ENCODE measurements at places on chromosomes 1 and 21.

- no peak for DNase-seq
These were observed 16.6 kb downstream of the DDAH1 start for GRCh38 chr1:85448358-85448757.

- DNase-seq, result peak; percentile 72
These were observed 1.7 kb downstream of the CLDN14 start for GRCh38 chr21:36478207-36478701.

DNA sequence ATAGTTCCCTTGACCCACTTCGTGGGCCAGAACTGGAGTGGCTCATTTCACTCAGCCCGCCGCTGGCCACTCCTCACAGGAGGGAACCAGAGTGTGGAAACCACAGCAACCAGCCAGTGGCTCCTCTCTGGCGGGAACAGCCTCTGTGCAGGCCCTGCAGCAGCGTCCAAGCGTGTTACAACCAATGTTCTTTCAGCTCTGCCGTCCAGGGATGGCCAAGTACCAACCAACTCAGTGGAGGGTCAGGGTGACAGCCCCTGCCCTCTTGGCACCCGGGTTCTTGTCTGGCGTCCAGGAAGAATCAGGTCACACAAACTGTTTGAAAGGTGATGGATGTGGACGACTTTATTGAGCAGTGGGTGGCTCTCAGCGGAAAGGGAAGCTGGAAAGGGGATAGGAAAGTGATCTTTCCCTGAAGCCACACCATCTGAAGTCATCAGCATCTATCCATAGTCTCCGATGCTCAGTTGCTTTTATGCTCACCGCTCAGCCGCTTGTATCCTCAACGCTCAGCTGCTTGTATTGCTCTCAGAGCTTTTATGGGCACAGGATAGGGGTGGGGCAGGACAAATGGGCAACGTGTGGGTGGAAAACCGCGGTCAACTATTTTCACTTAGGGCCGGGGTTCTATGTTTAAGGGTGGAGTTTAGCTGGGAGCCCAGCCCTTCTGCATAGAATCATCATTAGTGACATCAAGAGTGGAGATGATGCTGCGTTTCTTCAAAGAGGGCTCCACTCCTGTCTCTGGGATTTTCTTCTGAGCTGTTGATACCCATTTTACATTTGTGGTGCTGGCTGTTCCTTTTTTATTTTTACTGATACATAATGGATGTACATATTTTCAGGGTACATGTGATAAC lies 250.2 kb downstream of the RRAGC start:
- DNase-seq, result no peak

DNA sequence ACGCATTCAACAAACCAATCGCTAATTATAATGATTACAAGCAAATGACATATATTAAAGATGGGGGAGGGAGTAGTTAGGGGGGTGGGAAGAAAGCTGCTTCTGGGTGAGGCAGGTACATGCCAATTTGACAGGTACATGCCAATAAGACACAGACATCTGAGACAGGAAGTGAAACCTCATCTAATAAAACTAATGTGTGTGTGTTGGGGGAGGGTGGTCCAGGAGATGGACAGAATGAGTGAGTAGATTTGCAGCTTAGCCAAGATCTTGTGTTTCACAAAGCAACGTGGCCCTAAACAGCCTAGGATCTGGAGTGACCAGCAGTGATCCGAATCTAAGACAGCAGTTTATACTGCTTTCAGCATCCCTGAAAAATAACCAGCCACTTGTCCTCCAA lies 10.8 kb downstream of the CFAP45 start:
- no peak for DNase-seq

DNA sequence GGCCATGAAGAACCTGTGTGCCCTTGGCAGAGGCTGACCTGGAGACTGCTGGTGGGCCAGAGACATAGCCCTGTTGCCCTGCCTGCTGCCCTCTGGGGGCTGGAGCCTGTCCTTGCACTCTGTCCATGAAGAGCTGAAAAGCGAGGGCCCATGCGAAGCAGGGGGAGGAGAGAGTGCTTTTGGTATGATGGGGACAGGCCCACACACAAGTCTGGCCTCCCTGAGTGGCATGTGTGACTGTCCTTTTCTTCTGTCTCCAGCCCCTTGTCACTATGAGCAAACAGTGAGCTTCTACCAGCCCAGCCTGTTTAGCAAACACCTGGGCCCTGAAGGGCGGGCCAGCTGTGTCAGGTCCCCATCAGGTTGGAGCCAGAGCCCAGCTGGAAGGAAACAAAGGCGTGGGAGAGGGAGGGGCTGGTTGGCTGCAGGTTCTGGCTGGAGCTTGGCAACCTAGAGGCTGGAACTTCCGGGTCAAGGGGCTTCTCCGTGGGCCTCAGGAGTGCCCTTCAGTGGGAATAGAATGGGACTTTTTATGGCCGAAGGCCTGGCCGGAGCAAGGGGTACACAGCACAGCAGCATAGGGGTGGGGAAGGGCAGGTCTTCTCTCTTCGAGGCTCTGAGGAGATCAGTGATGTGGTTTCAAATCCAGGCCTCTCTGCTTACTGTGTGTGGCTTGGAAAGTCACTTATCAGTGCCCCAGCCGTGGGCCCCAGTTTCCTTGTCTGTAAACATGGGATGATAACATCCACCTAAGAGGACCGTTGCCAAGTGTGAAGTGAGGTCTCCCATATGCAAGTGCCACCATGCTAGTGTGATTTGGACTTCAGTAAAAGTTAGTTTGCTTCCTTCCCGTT lies 14.3 kb downstream of the QSOX1 start:
- DNase-seq, result no peak

DNA sequence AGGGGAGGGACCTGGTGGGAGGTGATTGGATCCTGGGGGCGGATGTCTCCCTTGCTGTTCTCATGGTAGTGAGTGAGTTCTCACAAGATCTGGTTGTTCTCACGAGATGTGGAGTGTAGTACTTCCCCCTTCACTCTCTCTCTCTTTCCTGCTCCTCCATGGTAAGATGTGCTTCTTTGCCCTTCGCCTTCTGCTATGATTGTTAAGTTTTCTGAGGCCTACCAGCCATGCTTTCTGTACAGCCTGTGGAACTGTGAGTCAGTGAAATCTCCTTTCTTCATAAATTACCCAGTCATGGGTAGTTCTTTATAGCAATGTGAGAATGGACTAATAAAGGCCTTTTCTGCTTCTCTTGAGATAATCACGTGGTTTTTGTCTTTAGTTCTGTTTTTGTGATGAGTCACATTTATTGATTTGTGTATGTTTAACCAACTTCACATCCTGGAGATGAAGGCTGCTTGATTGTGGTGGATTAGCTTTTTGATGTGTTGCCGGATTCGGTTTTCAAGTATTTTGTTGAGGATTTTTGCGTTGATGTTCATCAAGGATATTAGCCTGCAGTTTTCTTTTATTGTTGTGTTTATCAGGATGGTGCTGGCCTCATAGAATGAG lies 45.5 kb downstream of the RABGAP1L start:
- no peak for DNase-seq

DNA sequence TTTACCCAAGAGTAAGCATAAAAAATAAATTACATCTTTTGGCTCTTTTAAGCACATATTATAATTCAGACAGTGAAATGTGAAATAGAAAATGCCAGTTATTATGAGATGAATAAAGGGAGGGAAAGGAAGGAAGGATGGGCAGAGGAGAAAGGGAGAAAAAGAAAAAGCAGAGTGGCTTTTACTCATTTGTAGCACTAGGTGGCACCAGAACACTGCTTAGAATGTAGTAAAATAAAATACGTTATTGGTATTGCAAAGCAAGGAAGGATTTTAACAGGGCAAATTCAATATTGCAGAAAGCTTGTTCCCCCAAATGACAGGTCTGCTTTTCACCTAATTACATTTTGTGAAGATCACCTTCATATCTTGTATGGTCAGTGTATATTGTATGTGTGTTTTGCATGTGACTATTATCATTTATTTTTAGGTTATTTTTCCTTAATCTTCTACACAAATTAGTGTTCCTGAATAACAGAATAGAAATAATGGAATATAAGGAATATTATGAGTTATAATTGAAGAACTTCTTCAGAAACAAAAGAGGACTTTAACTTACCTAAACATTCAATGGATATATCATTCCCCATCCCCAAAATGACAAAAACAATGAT lies 9.1 kb upstream of the PCNX2 start:
- no peak for DNase-seq

GRCh38 chr1:38923607-38924006 lies 18.0 kb downstream of the RHBDL2 start:
- DNase-seq, result no peak

GRCh38 chr1:170714163-170714562 lies 50.2 kb downstream of the PRRX1 start:
- DNase-seq, result no peak

DNA sequence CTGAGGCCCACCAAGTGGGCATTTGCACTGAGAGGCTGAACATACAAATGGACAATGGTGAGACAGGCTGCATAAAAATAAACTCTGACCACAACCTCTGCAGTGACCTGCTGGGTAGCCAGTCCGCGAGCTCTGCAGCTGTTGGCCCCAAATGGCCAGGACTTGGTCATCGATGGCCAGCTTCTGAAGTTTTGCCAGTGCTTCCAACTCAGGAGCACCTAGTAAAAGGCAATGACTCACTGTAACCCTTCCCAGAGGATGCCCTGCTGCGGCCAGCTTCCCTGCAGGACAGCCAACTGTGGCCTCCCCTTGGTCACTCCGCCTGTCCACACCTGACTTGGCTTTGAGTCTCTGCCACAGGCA lies 185.4 kb downstream of the DYRK1A start:
- no peak for DNase-seq

GRCh38 chr1:205920159-205920558 lies 23.1 kb downstream of the SLC26A9 start:
- DNase-seq, result no peak

GRCh38 chr1:66372522-66373101 lies 161.3 kb upstream of the SGIP1 start:
- DNase-seq, result no peak

- no peak for DNase-seq
These were observed 11.4 kb downstream of the FASLG start for GRCh38 chr1:172670316-172670715.

- DNase-seq, result no peak
These were observed 1.9 kb downstream of the SLC6A9 start for GRCh38 chr1:44029260-44029910.

DNA sequence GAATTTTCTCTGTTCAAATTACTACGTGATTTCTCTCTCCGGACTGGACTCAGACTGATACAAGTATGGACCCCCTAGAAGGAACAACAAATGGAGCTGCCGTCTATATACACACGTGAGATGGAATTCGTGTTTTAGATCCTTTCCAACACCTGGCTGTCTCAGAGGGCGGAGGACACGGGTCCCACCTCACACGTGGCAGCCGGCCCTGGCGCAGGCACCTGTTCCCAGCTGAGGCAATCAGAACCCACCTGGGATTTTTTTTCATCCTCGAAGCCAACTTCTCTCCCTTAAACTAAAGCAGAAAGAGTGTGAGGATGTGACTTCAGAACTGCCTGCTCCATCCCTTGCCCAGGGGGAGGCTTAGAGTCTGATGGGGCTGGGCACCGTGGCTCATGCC lies 34.1 kb upstream of the SCCPDH start:
- DNase-seq, result no peak

DNA sequence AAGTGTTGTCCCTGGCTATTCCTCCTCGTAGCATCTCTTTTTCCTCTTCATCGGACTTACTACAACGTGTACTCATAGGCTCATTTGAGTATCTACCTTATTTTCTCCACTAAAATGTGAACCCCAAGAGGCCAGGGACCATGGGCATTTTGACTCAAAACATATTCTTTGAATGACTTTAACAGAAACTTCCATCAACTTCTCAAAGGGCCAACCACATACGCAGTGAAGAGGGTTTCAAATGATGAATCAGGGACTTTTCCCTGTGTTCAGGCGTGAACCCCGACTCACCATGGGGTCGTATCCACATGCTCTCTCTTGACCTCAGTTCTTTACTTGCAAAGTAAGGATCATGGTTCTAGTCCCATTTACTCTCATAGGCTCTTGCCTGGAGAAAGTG lies 20.2 kb upstream of the GPR137B start:
- no peak for DNase-seq

- DNase-seq, result no peak
These were observed 72.7 kb downstream of the WDR4 start for GRCh38 chr21:42806509-42807140.

- no peak for DNase-seq
These were observed 12.6 kb upstream of the SAMD11 start for GRCh38 chr1:910881-911721.

DNA sequence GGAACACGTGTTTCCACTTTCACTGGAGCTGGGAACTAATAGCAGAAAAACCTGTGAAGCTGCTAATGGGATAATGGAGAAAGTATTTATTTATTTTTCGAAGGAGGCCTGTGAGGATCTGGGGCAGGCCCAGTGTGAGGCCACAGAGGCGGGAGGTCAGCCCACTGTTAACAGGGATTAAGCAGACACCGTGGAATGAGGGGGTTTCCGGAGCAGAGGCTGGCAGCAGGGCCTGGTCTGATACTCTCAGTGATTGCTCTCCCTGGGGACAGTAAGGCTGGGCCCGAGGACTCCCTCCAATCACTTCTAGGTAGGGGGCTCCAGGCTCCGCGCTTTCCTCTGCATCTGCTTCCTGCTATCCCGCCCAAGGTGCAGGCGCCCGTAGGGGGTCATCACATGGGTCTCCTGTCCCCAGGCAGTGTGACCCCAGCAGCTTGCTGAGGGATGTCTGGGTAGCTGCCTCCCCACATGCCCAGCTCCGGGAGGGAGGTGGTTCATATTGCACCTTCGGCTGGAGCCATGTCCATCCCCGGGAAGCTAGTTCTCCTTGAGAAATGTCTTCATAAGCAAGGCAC lies 28.8 kb upstream of the CDCA8 start:
- DNase-seq, result no peak

GRCh38 chr1:177340601-177341067 lies 169.9 kb downstream of the BRINP2 start:
- no peak for DNase-seq

- no peak for DNase-seq
These were observed 15.6 kb downstream of the NKAIN1 start for GRCh38 chr1:31224068-31224467.

GRCh38 chr1:95086949-95087533 lies 14.3 kb upstream of the ALG14 start:
- DNase-seq, result peak; percentile 76

- DNase-seq, result no peak
These were observed 77.9 kb upstream of the RRP15 start for GRCh38 chr1:218207194-218207593.

- no peak for DNase-seq
These were observed 70.4 kb upstream of the LYST start for GRCh38 chr1:235937123-235937522.

DNA sequence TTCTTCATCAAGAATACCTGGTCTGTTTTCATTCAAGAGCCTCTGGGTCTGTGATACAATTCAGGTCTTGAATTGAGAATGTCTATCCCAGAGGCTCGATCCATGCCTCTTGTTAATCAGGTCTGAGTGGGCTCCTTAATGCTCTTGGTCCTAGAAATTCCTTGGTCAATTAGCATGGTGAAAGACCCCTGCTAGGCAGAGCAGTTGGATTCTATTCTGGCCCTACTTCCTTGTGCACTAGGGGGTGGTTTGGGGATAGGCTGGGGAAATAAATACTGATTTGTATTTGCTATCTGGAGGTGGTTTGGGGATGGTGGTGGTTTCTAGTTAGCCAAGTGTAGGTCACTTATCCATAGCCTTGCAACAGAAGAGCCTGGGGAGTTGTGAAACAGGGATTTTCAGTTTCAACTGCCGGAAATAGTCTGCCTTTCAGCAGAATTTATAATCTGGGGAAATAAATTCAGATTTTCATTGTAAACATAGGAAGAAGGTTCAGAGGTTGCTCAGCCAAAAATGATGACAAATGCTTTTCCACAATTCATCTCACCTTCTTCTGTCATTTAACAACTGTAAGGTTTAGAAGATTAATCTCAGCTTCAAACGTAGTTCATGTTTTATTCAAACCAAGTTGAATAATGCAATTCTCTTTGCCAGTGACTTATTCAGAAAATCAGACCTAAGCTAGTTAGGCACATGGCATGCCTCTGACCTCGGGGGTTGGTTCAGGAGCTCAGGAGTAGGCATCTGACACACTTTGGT lies 22.2 kb upstream of the SCAF4 start:
- no peak for DNase-seq

Measured in AG04449 (cell line).